Chondrocyte (in vitro differentiated cells): ENCODE measurements at places on chromosomes 13 and 19. TPM values are rescaled to one million over a fixed set of nuclear protein-coding genes. Genes with fewer than 3 reads are reported as not detected.

DNA sequence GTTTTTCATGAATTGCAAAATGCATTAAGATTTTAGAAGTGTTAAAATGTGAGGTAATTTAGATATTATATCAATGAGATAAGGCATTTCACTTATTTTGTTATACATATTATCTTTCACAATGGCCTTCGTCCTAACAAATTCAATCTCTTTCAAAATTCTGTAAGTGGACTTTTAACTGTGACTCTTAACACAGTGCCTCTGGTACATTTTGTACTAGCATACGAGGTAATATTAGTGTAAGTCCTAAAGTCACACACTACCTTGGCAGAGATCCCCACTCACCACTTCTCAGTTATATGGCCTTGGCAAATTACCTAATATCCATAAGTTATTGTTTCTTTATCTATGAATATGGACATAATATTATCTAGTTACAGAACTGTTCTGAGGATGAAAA is 101.3 kb upstream of the SLITRK6 start:
- no peak for DNase-seq

DNA sequence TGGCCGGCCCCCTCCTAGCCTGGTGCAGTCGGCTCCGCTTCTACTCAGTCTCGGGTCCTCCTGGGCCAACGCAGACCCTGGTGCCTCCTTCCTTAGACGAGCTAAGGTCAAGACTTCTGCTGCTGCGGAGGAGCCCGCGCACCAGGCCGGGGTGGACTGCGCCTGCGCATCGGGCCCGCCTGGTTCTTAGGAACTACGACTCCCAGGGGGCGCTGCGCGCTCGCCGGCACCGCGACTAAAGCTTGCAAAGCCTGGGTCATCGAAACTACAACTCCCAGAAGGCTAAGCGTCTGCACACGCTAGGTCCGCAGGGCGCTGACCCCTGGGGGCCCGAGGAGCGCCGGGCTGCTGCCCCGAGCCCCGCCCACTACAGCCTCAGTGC is at the start of gene ZNF835:
Gene ZNF835, minus strand, starts transcription at position 145 of the 382 bp plus-strand sequence. CDS start 6,559 bp downstream, outside the sequence.
- DNase-seq, result no peak

DNA sequence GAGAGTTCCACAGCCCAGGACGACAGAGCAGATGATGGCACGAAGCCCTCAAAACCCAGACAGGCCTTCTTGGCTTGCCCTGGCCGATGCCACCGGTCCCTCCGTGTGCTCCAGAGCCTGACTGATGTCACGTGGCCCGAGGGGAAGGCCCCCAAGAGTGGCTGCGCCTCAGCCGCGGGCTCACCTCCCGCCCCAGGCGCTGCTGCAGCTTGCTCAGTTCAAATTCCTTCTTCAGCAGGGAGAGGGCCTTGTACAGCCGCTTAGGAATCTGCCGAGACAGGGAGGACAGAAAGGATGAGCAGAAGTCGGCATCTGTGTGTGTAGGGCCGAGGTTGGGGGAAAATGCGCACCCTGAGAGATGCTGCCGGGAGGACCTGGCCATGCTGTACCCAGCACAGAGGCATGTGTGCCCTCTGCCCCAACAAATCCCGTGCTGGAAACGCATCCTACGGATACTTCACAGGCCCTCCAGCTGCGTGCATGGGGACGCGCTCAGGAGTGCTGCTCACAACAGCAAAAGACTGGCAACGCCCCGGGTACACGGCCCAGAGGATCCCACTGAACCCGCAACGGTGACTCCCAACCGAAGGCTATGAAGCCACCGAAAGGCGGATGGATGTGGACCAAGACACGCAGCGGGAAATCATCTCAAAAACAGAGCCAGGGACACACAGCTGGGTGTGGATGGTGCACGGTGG is 12.9 kb downstream of the LONP1 start:
- DNase-seq, result no peak

DNA sequence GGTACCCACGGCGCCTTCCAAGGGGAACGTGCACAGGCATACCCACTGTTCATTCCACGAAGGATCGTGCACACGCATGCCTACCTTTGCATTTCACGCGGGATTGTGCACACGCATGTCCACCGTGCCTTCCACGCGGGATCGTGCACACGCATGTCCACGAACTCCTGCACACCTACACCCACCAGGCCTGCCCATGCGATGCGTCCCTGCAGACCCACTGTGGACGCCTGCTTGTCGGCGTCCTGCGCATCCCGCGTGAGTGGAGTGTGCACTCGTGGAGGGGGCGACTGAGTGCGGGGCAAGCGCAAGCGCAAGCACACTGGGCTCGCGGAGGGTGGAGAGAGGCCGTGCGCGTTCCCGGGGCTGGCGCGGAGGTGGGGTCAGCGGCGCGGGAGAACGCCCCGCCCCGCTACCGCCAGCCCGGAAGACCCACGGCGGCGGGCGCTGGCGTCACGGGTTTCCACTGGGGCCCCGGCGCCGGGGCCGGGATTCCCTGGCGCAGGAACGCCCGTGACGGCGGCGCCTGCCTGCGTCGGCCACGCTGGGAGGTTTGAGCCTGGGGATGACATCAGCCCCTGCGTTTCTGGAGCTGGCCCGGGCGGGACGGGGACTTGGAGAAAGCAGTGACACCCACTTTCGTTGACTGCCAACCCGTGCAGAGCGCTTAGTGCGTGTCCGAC is 18.7 kb downstream of the GADD45B start:
- peak; percentile 86 for DNase-seq

ATXN8OS gene
- not detected in 3 replicates for total RNA-seq

BST2 gene
- not detected in 3 replicates for total RNA-seq
